Hematopoietic multipotent progenitor cell treated with erythropoietin and hydrocortisone succinate and interleukin-3 and kit ligand, for 15 days (in vitro differentiated cells): ENCODE measurements at places on chromosomes 6 and 20.
A peak's percentile ranks its signal among the peaks of the same experiment; 100 is the strongest.

DNA sequence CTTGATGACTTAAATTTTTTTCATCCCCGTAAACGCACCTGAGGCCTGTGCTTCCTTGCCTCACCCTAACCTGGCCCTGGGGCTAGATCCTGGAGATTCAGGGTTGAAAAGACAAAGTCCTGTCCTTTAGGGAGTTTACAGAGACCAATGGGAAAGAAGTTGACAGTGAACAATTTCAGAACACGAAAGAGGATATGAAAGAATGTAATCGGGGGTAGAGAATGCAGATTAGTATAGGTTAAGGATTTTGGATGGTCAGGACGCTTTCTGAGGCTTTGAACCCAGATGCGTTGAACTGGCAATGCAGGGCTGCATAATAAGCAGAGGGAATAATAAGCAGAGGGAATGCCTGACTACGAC is 1.7 kb upstream of the FBXO5 start:
- no peak for DNase-seq

GRCh38 chr20:60123096-60123495 is 164.9 kb downstream of the CDH26 start:
- DNase-seq: no peak

DNA sequence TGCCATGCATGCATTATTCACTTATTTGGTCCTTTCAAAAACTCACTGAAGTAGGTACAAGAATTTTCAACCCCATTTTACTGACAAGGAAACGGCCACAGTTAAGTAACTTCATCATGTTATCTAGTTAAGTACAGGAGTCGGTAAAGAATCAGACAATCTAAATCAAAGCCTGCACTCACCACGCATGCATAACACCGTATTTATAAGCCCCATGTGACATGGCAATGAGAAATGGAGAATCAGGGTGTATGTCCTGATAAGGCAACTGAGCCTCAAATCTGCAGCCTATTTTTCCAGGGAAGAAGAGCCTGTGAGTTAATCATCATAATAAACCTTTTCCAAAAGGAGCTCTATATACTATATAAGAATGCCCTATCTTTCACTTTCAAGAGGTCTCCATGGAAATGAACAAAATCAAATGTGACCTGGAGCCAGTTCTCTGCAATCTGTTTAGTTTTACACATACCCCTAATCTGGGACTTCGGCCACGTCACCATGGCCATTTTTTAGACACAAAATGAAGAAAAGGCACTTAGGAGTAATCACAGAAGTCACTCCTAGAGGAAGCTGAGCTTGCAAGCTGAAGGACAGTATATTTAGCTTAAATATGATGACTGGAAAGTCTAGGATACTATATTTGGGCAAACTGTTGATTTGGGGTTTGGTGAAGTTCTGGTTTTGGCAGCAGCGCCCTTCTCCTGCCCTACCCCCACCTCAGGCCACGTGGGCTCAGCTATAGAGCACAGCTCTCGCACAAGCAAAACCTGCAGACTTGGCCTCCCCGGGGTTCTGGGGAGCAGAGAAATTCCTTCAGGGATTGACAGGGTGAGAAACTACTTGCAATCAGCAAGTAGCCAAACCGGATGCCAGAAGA is 19.2 kb downstream of the TRAM2 start:
- DNase-seq: no peak

DNA sequence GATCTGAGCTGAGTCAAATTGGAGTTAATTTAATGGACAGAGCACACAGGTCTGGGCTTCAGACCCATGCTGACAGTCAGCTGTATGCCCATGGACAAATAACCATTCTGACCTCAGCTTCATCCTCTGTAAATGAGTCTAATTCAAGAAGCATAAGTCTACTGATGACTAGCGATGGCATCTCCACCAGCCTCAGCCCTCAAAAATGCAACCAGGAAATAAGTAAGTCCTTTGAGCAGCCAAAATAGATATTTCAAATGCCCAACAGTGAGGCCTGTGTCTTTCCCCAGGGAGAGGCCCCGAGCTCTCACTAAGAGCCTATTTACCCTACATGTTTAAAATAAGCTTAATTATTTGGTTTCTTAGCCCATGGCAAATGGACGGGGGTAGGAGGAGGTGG is 114.2 kb upstream of the MTHFD1L start:
- no peak for DNase-seq

GRCh38 chr20:31962761-31963160 is 5.2 kb upstream of the XKR7 start:
- DNase-seq: no peak

- peak; percentile 94 for DNase-seq
These were observed 9.1 kb upstream of the MAPK13 start for GRCh38 chr6:36120979-36121786.

DNA sequence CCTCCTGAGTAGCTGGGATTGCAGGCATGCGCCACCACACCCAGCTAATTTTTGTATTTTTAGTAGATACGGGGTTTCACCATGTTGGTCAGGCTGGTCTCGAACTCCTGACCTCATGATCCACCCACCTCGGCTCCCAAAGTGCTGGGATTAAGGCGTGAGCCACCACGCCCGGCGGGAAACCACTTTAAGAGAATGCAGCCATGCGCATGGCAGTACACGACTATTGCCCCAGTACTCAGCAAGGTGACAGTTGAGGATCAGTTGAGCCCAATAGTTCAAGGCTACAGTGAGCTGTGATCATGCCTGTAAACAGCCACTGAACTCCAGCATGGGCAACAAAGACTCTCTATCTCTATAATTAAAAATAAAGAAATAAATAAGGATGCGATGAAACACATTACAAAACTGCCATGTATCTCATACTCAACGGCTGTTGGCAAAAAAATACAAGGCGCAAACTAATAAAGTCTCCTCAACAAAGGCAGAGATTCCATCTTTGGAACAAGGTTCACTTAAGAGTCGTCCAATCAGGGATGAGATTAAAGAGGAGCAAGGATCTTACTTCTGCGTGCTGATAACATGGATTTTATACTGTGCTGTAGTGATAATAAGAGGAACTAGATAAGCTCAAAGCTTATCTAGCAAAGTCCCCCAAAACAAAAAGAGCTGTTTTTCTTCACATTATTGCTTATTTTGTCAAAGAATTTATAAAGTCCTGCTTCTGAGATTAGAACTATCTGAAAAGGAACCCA is 51.1 kb downstream of the STAU1 start:
- DNase-seq: no peak

DNA sequence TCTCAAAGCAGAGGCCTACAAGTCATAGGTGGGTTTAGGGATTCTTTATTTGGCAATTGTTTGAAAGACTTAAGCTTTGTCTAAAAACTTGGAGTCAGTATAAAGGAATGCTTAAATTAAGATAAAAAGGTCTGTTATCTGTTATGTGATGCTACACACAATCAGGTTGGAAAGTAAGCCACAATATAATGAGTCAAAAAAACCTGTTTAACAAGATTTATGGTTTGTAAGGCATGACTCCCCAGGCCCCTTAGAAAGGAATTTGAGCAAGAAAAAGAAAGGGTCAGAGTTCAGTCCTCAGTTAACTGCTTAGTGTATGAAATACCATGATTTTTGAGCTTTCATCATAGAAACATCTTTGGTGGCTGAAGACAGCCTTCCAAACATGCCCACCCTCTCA is 66.8 kb upstream of the HMGN3 start:
- DNase-seq: no peak

- DNase-seq: no peak
These were observed 1082.4 kb upstream of the MAP3K7 start for GRCh38 chr6:91669154-91669870.
